Renal cortical epithelial cell (primary cell): ENCODE measurements at places on chromosomes 5 and 9. TPM values are rescaled to one million over a fixed set of nuclear protein-coding genes. Genes with fewer than 3 reads are reported as not detected.

DNA sequence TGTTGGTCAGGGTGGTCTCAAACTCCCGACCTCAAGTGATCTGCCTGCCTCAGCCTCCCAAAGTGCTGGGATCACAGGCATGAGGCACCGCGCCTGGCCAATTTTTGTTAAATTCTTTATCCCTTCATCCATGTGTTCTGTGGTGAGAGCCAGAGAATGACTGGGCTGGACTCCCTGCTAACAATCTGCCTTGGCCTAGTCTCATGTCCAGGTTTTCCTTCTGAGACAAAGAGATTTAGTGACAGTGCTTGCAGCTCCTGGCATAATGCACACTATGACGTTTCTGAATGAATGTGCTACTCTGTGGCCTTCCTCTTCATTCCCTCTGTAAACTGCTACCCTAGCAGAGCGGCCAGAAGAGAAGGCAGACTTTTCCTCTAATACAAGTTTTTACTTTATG, 79.3 kb downstream of the FOXD1 start:
- DNase-seq, result no peak

- peak; percentile 53 for DNase-seq
Measured at GRCh38 chr9:123026425-123026824, 7.0 kb upstream of the GPR21 start.

GRCh38 chr5:151157426-151158286, at the start of gene ANXA6:
Gene ANXA6, minus strand, starts transcription at chr5:151157779. Its CDS starts 9,878 bp downstream, at chr5:151147901.
- DNase-seq, result peak; percentile 48

GRCh38 chr9:73210886-73211666, 59.4 kb downstream of the ANXA1 start:
- DNase-seq, result no peak

GRCh38 chr5:111447822-111448221, 64.5 kb downstream of the STARD4 start:
- DNase-seq, result no peak

GRCh38 chr5:148815578-148815977, 10.8 kb upstream of the ADRB2 start:
- no peak for DNase-seq

- DNase-seq, result peak; percentile 78
Measured at GRCh38 chr5:149161026-149161687, 19.9 kb downstream of the ABLIM3 start.

DNA sequence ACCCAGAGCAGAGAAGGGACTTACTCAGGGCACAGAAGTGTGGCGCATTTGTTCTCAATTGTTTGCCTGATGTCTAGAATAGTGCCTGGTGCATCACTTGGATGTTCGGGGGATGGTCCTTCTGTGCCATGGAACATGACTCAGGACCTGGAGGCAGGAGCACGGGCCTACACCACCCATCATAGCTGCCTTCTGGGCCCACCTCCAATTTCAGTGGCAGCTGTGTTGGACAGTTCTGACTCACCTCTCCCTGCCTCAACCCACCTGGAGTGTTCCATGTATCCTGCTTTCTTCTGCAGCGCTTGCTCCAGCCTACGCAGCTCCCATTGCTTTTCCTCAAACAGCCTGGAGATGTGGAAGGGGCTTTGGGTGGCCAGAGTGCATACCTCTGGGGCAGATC, 12.5 kb upstream of the CXCL14 start:
- peak; percentile 41 for DNase-seq

GRCh38 chr5:64594025-64594424, 88.2 kb downstream of the RGS7BP start:
- DNase-seq, result no peak

The C9orf153 gene
- 0.15 TPM in 1 of 2 replicates, not detected in the other for total RNA-seq

The BAG1 gene
- total RNA-seq, result 14.4 and 50.9 TPM in 2 replicates

The OLFML2A gene
- total RNA-seq, result 2.1 and 6.6 TPM in 2 replicates

The NTRK2 gene
- 0.35 and 9.8 TPM in 2 replicates for total RNA-seq

The SLCO4C1 gene
- total RNA-seq, result 12.0 and 87.9 TPM in 2 replicates

The SHC3 gene
- total RNA-seq, result 1.1 and 2.1 TPM in 2 replicates

The IGFBPL1 gene
- 0.65 and 3.6 TPM in 2 replicates for total RNA-seq

The FIBCD1 gene
- 0.52 and 7.9 TPM in 2 replicates for total RNA-seq
